Activated T-cell treated with anti-CD3 and anti-CD28 coated beads for 1 hour (primary cell): ENCODE measurements at places on chromosomes 11 and 22.

- no peak for DNase-seq
These were observed 24.8 kb upstream of the CLDN5 start for GRCh38 chr22:19548964-19549363.

GRCh38 chr11:103633068-103633788 lies 403.2 kb upstream of the DDI1 start:
- no peak for DNase-seq

DNA sequence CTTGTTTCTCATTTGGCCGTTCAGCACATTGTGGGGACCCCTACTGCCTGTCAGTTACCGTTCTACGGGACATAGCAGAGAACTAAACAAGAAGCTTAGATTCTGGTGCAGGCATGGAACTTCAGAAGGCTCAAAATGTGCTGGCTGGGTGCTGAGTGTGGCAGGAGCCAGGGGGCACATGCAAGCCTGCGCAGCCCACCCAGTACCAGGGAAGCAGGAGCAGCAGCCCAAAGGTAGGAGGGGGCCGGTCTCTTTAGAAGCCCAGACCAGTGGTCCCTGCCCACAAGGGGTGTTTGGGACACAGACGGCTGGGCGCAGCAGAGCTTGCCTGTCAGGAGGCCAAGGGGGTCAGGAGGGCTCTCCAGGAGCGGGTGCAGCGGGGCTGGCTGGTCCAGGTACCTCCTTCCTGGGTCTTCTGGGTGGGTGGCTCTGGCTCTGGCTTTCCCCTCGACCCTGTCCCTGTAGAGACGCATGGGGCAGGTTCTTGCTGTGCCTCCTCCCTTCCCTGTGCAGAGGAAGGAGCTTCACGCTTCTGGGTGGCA lies 2.2 kb downstream of the PTDSS2 start:
- no peak for DNase-seq

DNA sequence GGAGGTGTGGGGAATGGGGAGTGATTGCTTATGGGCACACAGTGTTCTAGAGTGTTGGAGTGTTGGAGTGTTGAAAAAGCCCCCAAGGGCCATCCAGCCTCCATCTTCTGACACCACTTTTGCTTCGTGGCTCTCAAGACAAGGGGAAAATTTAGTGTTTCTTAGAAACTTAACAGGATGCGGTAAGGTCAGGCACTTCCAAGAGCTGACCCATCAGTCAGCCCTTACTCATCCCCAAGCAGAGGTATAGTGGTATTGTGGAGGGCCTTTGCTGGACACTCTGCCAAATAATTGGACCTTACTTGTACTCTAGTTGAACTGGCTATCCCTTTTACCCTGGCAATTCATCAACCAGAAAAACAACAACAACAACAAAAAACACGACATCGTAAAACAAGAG lies 14.8 kb upstream of the ALDH3B2 start:
- no peak for DNase-seq

DNA sequence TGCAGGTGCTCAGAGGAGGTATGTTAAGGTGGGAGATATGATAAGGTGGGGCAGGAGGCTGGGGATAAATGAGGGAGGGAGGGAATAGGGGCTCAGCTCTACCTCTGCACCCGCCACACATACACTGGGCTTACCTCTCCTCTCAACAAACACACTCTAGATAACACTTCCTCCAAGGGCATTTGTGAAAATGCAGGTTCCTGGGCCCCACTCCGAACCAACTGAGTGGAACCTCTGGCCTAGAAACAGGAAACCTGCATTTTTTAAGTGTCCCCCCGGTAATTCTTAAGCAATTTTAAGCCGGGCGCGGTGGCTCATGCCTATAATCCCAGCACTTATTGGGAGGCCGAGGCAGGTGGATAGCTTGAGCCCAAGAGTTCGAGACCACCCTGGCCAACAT lies 46.5 kb upstream of the CD5 start:
- DNase-seq = no peak

DNA sequence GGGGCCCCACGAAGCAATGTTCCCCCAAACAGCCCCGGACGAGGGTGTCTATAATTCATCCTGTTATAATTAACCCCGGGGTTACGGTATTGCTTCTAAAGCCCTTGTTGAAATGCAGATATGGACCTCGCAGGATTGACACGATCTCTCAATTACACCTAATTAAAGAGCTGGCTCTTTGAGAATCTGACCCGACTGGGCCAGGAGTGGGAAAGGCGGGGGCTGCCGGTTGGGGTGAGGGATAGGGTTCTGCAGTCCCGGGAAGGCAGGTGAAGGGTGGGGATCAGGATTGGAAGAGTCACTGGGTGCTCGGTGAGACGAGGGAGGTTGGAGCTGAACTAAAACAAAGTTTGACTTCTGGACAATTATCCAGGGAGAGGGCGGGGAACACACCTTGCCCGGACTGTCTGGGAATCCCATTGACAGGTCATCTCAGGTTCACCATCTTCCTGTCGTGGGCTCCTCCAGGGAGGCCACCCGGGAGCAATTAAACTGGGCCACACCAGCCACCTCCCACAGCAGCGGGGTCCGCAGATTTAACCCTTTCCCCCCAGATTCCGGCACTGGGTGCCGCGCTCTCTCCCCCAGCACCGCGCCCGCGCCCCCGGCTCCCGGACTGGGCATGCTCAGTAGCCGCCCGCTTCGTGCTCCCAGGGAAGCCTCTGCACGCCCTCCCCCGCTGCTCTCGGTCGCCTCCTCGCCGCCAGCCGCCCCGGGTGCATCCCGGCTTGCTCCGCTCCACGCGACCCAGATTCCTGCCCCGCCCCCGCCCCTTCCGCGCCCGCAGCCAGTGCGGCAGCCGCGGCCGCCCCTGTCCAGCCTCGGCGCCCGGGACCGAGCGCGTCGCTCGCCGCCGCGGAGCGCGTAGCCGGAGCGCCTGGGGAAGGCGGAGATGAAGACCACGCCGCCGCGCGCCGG lies at the start of gene ELMOD1:
TSS of gene ELMOD1 (plus strand) at position 688 of the 918 bp plus-strand sequence. CDS start 27,043 bp downstream, outside the sequence.
- no peak for DNase-seq

DNA sequence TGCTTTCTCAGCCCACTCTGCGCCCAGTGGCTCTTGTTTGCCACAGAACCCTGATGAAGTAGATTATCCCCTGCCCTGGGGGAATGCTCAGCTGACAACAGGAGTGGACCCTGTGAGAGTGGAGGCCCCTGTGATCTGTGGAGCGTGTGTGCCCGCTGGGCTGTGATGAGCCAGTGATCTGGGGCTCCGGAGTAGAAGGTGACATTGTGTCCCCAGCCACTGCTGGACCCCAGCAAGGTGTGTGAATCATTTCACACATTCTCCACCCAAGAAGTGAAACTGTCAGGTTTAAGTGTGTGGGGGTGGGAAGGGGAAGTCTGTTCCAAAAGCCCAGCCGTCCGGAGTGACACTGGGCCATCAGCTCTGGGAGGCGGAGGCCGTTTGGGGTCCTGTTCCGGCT lies 33.1 kb upstream of the GRAMD4 start:
- no peak for DNase-seq

- DNase-seq = no peak
These were observed 19.5 kb downstream of the RBFOX2 start for GRCh38 chr22:36009085-36009484.
